ENCODE measurements at places on chromosomes 4 and X.
A peak's percentile ranks its signal among the peaks of the same experiment; 100 is the strongest.

DNA sequence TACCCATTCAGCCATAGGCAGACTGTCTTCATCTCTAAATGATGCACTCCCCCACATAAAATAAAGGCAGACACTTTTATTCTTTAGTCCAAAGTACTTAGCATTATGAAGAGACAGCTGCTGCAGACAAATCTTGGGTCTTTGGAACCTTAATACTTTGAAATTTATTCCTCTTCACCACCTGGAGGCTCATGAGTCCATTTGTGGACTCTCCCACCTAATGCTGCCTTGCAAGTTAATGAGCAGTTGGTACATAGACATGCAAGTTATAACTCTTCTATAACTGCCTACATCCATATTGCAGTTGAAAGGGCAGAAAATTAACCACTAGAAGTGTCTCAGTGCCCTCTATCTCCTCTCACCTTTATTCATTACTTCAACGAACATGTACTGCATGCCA, 118.6 kb upstream of the CPEB2 start:
- DNase-seq = no peak

DNA sequence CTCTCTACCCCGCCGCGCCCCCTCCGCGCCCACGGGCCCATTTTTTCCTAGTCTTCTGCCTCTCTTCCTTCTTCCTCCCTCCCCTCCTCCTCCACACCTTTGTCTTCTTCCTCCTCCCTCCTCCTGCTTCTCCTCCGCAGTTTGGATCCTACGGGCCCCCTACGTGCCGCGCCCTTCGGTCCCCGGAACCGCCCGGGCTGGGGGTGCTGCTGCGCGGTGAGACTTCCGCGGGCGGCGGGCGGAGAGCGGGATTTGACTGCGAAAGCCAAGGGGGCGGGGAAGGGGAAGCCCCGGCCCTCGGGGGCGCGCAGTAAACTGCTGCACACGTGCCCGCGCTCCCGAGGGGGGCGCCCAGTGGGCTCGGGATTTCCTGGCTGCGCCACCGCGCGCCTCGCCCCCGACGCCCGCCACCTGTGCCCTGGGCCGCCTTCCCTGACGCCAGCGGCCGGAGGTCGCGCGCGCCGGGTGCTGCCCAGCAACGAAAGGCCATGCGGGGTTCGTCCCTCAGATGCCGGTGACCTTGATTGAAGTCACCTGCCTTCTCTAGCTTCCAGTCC, 3.3 kb upstream of the NKX3-2 start:
- DNase-seq = no peak

DNA sequence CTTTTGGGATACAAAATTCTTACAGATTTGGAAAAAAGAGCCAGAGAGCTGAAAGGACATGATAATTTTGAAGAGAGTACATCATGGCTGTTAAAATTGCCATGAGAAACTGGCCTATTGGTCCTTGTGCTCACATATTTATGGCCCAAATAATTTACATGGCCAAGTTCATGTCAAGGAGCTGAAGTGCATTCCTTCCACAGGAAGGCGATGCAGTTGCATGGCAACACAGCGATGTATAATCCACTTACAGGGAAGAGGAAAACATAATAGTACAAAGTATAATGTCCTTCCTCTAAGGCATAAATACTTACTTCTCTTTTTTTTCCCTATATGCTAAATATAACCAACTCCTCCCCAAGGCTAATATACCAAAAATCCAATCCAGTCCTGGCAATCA, 914.5 kb upstream of the AGA start:
- peak; percentile 2 for DNase-seq

GRCh38 chr4:69707807-69708206, 52.6 kb downstream of the SULT1B1 start:
- DNase-seq = no peak

DNA sequence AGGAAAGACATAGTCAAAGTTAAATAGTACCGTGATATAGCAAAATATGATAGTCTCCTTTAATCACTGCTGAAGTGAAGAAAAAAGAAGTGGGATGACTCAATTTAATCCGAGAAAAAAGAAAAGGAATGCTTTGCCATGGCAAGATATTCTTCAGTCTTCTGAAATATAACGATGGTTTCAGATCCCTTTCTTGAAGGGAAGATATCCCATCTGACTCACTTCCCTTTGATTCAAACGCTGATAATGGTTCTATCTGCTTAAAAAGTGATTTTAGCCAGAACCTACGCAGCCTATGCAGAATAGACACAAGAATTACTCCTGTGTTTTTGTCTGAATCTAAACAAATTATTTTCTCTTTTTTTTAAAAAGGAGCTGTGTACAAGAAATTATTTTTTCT, 68.1 kb upstream of the FTHL17 start:
- DNase-seq = peak; percentile 6

- no peak for DNase-seq
These were observed 60.4 kb downstream of the SLC10A6 start for GRCh38 chr4:86788826-86789225.

DNA sequence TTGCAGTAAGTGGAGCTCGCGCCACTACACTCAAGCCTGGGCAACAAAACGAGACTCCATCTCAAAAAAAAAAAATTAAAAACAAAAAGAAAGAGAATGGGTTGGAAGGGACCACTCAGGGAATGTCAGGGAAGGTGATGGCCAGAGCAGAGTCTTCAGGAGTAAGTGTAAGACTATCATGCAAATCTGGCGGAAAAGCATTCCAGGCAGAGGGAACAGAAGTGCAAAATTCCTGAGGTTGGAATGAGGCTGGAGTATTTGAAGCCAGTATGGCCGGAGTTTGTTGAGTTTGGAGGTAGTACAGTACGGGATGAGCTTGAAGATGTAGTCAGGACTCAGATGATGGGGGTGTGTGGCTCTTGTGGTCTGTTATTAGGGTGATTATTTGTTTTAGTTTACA, 7.4 kb downstream of the GALNT7 start:
- DNase-seq = no peak

- DNase-seq = no peak
These were observed 33.3 kb upstream of the FGFR3 start for GRCh38 chr4:1759818-1760223.

DNA sequence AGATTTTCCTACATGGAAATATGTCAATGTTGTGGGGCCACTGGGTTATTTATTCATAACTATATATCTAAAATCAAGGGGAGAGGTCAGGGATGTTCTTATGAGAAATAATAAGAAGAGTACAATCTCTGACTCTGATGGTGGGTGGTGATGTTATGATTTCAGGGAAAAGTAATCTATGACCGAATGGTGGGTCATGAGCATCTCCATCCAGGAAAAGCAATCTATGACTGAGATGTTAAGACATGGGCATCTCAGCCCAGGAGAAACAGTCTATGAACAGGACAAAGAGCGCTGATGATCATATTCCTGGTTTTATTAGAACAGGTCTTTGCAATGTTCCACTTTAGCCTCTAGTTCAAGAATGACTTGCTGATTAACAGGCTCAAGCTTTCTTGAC, 137.1 kb downstream of the ARSF start:
- DNase-seq = no peak

- no peak for DNase-seq
These were observed 10.8 kb upstream of the HERC5 start for GRCh38 chr4:88446124-88446523.

GRCh38 chr4:11441194-11441556, 12.5 kb upstream of the HS3ST1 start:
- DNase-seq = no peak

- no peak for DNase-seq
These were observed 9.2 kb downstream of the VCX start for GRCh38 chrX:7852166-7852565.

GRCh38 chr4:139875411-139875825, 209.8 kb downstream of the MGST2 start:
- DNase-seq = no peak

- DNase-seq = peak; percentile 99
These were observed at the start of gene OCIAD1 for GRCh38 chr4:48830706-48831531. Gene OCIAD1 (plus strand): TSS chr4:48831088. CDS start chr4:48832625, 1,537 bp downstream.

DNA sequence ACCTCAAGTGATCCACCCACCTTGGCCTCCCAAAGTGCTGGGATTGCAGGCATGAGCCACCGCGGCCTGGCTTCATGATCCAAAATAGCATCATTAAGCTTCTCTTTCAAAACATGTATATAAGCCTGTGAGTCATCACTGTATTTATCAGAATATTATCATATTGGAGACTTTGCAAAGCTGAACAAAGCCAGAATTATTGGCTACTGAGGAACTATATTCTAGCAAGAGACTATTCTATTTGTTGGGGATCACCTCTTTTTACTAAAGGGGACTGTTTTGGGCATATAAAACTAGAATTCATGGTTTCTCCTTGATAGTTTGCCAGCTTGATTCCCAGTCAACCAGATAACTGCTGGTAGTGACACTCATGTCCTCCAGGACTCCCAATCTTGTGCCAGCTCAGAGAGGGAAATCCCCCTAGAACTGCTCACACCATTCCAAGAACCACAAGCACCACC, 40.1 kb downstream of the TET2 start:
- peak; percentile 75 for DNase-seq

DNA sequence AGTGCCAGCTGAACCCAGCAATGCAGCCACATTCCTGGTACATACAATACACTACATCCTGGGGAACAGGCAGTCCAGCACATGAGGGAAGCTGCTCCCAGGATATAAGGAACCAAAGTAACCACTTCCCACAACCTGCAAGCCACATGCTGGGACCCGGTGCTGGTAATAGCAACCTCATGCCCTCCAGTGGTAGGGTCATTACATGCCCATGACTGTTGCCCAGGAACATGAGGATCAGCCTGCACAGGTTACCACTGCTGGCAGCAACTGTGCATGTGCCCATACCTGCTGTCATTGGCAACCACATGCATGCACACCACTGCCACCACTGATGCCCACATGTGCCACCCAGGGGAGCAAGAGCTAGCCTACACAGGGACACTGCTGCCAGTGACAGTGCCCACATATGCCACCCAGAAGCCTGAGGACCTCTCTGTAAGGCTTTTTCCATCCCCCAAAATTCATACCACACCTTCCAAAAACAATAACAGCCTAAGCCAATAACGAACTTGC, 1982.5 kb downstream of the ARAP2 start:
- no peak for DNase-seq

GRCh38 chrX:17433965-17434364, 59.0 kb downstream of the NHS start:
- no peak for DNase-seq

GRCh38 chr4:84495794-84496261, 3.3 kb downstream of the NKX6-1 start:
- DNase-seq = no peak

DNA sequence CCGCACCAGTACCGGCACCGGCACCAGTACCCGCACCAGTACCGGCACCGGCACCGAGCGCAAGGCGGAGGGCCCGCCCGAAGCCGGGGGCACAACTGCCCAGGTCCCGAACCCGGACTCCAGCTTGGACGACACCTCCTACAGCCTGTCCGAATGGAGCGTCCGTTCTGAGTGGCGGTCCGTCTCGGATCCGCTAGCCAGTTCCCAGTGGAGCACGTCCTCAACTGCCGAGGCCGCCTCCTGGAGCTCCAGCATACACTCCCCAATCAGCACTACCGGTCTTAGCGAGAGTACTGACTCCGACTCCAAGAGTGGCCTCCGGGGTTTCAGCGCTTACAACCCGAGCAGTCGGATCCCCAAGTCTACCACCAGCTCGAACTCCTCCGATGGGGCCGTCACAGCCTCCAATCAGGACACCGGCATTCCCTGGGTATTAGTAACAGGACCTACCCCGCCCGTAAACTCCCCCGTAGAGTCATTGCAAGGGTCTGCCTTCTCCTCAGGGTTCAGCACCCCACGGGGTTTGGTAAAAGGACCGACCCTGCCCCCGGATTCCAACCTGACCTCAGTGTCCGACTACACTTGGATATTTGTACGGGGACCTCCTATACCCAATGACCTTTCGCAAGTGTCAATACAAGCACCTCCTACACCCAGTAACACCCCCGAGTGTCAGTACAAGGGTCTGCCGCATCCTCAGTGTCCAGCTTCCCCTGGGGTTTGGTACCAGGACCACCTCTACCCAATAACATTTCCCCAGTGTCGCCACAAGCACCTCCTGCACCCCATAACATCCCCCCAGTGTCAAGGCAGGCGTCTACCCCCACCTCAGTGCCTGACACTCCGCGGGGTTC, 721 bp upstream of the MAOA start:
- DNase-seq = peak; percentile 41

DNA sequence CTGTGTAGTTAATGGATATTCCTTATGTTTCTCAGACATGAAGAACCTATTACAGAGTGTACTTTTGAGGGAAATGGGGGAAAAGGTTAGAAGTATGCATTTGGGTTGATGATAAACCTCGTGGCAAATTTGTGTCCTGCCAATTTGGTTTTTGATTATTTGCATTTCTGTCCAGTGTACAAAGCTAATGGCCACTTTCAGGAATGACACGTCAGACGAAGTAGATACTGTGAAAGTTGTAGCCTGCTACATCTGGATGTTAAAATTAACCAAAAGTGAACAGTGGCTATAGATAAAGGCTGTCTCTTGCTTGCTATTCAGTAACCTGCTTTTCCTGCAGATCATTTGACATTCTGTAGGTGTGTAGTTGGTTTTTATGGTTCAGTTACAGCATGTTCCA, 1.0 kb downstream of the PRDX4 start:
- DNase-seq = peak; percentile 4

DNA sequence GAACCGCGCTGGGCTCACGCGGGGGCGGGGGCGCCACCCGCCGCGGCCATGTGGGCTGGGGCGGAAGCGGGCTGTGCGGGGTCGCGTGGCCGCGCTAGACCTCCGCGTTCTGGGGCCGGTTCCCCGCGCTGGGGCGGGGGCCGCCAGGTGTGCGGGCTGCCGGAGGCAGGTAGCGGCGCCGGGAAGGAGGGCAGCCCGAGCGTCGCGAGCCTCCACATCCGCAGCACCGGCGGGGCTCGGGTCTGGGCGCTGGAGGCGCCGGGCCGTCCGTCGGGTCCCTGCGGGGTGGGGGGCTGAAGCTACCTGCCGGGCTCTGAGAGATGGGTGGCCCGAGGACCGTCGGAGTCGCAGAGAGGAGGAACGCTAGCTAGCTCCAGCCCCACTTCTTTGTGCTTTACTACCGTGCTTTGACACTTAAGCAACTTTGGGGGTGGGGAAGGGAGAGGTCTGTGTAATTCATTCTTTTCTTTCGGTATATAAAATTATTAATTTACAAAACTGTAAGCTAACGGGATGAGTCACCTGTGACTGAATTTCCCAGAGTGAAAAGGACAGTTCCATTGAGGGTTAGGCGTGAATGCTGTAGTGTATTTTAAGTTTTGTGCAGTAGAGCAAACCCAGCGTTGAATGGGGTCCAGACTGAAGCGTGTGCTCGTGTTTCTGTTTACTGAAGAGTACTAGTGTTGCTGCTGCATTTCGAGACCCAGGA, 689 bp downstream of the METAP1 start:
- DNase-seq = peak; percentile 44

DNA sequence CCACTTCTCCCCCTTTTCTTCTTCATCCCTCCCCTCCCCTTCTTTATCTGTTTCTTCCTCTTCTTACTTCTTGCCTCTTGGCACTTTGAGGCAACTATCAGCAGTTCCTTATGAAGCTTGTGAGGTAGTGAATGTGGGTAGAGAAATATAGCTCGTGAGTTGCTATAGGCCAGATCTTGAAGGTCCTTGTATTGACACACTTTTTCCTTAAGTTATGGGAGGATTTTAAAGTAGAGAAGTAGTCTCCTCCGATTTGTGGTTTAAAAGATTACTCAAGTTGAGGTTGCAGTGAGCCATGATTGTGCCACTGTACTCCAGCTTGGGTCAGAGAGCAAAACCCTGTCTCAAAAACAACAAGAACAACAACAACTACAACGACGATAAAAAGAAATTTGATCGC, 3.4 kb upstream of the RRAGB start:
- no peak for DNase-seq

- peak; percentile 27 for DNase-seq
These were observed 167.9 kb downstream of the CORIN start for GRCh38 chr4:47669946-47670345.
